Hematopoietic multipotent progenitor cell treated with erythropoietin and hydrocortisone succinate and interleukin-3 and kit ligand, for 8 days (in vitro differentiated cells): ENCODE measurements at places on chromosomes 4 and X.
A peak's percentile ranks its signal among the peaks of the same experiment; 100 is the strongest.

- DNase-seq: no peak
Observed at GRCh38 chr4:118367361-118367760, 14.6 kb upstream of the PRSS12 start.

GRCh38 chrX:96417695-96418094 is 266.9 kb upstream of the DIAPH2 start:
- no peak for DNase-seq

DNA sequence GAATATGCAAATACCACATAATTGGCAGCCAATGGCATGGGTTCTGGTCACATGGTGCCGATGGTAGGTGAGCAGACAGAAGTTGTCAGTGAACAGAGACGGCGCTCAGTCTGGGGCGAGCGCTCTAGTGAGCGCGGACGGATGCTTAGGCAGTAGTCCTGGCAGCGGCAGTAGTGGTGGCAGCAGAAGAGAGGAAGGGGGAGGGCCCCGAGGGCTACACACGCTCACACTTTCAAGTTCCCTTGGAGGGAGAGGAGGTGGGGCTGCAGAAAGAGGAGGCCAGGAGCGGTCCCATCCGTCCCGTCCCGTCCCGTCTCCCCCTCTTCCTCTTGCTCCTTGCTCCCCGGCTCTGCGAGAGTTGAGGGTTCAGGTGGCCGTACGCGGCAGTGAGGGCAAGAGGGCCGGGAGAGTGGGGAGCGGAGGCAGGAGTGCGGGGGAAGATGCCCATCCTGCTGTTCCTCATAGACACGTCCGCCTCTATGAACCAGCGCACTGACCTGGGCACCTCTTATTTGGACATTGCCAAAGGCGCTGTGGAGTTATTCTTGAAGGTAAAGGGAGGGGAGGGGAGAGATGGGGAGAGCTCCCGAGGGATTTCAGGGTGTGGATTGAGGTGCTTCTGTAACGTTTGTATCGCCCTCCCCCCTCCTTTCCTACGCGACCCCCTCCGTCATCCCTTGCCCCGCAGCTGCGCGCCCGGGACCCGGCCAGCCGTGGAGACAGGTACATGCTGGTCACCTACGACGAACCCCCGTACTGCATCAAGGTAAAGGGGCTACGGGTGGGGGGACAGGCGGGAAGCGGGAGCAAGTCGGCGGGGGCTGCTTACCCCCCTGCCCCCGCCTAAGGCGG is at the start of gene INTS6L:
TSS of gene INTS6L (plus strand) at position 108 of the 852 bp plus-strand sequence. CDS start at position 441, 333 bp downstream.
- DNase-seq: peak; percentile 96

DNA sequence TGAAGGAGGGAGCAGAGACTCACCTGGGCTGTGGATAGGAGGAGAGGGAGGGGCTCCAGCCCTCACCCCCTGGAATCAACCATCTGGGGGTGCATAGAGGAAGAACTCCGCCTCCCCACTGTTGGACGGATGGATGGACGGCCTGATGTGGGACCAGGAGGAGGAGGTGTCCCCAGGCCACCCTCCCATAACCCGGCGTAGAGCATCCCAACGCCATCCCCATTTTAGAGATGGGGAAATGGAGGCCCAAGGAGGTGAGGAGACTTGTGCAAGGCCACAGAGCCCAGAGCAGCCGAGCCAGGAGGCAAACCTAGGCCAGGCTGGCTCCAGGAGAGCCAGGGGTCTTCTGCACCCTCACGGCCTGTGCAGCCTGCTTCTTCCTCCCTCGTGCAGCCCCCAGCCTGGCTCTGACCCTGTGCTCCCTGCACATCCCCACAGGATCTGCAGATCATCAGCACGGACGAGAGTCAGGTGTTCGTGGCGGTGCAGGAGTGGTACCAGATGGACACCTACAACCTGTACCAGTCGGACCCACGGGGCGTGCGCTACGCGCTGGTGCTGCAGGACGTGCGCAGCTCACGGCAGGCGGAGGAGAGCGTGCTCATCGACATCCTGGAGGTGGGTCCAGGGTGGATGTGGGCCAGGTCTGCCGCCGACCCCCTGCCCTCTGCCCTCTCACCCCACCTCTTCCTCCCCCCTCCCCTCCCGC is 241.0 kb upstream of the PSAPL1 start:
- DNase-seq: no peak

GRCh38 chr4:52925531-52925968 is 63.4 kb downstream of the RASL11B start:
- DNase-seq: no peak

GRCh38 chr4:31964685-31965084 is 1244.5 kb downstream of the PCDH7 start:
- no peak for DNase-seq

GRCh38 chr4:27154706-27155105 is 294.1 kb downstream of the STIM2 start:
- no peak for DNase-seq

GRCh38 chr4:25030277-25031076 is at the start of gene LGI2:
LGI2 (minus strand) TSS chr4:25030946; CDS start chr4:25030693, 253 bp downstream.
- no peak for DNase-seq

DNA sequence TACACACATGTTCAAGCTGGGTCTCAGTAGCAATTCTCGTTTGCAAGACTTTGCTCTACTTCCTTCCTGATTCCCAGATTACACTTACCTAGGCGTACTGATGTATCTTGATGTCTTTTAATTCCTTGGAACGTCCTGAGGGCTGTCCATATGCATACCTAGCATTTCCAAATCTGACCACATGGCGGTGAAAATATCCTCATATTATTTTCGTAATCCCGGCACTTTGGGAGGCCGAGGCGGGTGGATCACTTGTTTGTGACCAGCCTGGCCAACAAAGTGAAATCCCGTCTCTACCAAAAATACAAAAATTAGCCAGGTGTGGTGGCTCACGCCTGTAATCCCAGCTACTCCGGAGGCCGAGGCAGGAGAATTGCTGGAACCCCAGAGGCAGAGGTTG is 1786.3 kb upstream of the TENM3 start:
- no peak for DNase-seq

DNA sequence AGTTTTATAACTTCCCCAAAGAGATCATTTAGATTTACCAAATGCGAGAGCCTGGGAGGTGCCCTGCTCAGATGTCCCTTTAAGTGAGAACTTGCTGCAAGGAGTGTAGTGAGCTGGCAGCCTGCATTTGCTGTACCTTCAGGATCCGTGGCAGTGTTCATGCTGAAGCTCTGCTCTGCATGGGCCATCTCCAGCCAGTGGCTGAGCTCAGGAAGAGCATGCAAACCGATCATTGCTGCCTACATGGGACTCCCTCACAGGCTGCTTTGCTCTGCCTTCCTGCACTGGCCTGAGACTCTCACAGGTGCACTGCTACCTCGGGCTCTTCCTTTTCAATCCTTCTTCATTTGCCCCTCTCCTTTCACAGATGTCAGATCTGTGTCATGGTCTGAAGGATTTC is 152.0 kb upstream of the SFRP2 start:
- no peak for DNase-seq
